ENCODE measurements at places on chromosomes 2 and 18. TPM values are rescaled to one million over a fixed set of nuclear protein-coding genes. Genes with fewer than 3 reads are reported as not detected.

DNA sequence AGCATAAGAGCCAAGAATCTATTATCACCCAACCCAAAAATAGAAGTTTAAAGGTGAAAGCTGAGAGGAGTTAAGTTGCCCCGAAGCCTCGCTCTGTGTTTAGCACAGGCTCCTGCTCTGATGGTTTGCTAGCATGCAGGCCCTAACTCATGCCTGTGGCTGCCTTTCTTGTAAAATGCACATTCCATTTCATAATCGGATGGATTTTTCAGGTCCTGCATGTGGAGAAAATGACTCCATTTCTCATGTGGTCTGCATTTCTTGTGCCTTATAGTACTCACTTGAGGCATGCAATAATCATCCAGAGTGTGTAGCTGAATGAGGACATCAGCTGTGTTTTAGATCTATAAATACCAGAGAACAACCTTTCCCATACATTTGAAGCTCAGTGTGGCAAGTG, 381.8 kb downstream of the CPS1 start:
- no peak for DNase-seq

DNA sequence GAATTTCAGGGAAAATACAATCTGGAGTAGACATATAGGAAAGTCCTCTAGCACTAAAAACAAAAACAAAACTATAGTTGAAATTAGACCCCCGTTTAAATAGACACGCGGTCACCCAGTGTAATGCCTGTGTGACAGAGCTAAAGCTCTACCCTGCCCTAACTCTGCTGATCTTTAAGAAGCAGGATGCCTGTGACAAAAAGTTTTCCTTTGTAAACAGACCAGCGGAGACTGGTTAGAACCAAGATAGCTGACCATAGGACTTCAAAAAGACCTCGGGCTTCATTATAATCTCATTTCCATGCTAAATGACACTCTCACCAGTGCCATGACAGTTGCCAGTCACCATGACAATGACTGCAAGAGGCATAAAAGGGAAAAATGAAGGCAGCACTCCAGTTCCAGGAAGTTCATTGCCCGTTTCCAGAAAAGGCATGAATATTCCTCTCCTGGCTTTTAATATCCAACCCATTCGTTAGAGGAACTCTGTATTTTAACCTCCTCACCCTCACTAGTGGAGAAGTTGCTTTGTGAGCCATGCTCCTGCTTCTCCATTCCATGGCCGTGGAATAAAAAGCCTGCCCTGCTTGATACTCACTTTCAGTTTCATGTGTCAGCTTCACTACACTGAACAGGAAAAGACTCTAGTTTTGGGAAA, 157.2 kb upstream of the COPS8 start:
- DNase-seq = no peak

DNA sequence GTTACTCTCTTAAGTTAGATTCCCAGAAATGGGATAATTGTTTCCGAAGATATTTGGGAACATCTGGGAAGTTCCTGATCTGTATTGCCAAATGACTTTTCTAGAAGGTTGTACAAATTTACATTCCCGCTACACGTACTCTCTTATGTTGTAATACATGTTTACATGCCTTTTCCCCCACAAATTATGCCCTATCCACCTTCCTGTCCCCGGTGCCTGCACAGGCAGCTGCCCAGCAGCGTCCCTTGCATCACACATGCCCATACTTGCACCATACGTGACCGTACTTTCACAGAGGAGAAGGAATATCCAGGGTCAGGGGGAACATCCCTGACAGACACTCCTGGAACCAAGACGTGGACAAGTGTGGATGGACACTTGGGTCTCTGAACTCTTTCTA, 24.2 kb upstream of the KLF11 start:
- DNase-seq = no peak

Gene G6PC2
- not detected for total RNA-seq

Measured in dermis microvascular lymphatic vessel endothelial cell (primary cell).